ENCODE measurements at places on chromosomes 3 and 15. TPM values are rescaled to one million over a fixed set of nuclear protein-coding genes. Genes with fewer than 3 reads are reported as not detected.

PLCD1 gene
- total RNA-seq, result 4.8 TPM

DNA sequence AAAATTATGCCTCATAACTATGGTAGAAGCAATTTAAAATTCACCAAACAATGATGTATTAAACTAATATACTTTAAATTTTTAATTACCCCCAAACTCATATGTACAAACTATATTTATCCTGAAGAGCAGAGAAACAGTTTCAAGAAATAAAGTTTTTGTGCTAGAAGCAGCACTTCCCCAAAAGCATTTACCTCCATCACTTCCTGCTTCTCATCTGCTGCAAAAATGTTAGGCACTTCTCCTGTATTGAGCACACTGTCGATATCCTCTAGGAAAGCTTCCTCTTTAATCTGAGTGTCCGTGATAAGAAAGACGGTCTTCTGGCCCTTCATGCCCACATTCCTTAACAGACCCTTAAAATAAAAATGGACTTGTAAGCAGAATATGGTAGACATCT, 101.5 kb upstream of the ASB14 start:
- no peak overlapping the region for H3K4me3 ChIP-seq
- H3K4me1 ChIP-seq, result no peaks in the 10 kb centered on the region
- no peak overlapping the region for H3K27ac ChIP-seq

- no peak for DNase-seq
- H3K4me3 ChIP-seq, result no peak overlapping the region
- H3K27ac ChIP-seq, result no peak overlapping the region
- H3K36me3 ChIP-seq, result no peaks in the 10 kb centered on the region
- H3K4me1 ChIP-seq, result no peaks in the 10 kb centered on the region
- H3K27me3 ChIP-seq, result no peaks in the 10 kb centered on the region
Measured at GRCh38 chr3:114299941-114300624, 6.3 kb downstream of the TIGIT start.

MAP1A gene
- 37.3 TPM for total RNA-seq

IQCF5 gene
- not detected for total RNA-seq

DNA sequence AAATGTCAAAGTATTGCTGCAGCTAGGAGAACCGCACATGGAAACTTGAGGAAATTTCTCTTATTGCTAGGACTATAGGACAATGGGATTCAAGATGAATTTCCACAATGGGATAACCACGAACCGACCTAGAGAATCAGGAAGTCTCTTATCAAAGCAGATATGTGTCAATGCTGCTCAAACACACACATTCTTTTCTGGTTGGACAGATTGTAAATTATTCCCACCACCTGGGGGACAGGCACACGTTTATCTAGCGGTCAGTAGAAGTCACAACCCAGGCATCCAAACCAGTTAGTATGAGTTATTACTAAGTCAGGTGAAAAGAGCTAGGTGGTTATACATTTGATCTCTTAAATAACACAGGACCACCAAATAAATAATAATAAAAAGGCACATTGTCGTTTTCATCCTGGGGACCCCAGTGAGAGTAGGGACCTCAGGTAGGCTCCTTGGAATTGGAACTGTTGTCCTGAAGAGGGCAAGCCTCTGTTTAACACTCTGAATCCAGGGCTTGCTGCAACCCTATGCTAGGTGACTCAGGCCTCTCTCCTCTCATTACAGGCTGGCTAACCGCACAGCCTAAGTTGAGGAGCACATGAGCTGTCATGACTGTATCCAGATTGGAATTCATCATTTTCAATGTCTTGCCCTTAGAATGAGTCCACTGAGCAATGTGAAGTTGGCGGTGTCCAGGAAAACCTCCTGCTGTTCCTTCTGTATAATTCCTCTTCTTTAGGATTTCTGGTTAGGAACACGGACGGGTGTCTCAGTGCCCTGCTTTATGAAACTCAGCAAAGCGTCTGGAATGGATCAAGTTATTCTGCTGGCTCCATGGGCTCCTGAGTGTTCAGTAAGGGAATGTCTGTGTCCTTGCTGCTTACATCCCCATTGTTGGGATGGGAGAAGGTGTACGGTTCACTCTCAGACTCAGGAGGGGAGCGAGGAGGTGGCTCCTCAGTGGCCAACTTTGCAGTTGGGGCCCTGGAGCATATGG, 59.0 kb downstream of the CLEC3B start:
- peaks cover 15% of the 10 kb centered on the region for H3K4me1 ChIP-seq
- no peaks in the 10 kb centered on the region for H3K27me3 ChIP-seq
- peak; percentile 63 for DNase-seq
- peak overlapping the region; percentile 31 for H3K27ac ChIP-seq
- H3K36me3 ChIP-seq, result no peaks in the 10 kb centered on the region
